ENCODE measurements at places on chromosomes 3 and 15.
A peak's percentile ranks its signal among the peaks of the same experiment; 100 is the strongest.

GRCh38 chr15:43285609-43286037 lies 18.9 kb upstream of the TGM5 start:
- DNase-seq: peak; percentile 77

- DNase-seq: no peak
These were observed 41.7 kb upstream of the FAM3D start for GRCh38 chr3:58708116-58708791.

- DNase-seq: no peak
These were observed 44.6 kb downstream of the WNT7A start for GRCh38 chr3:13835246-13835645.

- peak; percentile 86 for DNase-seq
These were observed 92.8 kb upstream of the DCBLD2 start for GRCh38 chr3:98994128-98994762.

GRCh38 chr3:16280671-16281070 lies 15.7 kb downstream of the OXNAD1 start:
- DNase-seq: peak; percentile 16

DNA sequence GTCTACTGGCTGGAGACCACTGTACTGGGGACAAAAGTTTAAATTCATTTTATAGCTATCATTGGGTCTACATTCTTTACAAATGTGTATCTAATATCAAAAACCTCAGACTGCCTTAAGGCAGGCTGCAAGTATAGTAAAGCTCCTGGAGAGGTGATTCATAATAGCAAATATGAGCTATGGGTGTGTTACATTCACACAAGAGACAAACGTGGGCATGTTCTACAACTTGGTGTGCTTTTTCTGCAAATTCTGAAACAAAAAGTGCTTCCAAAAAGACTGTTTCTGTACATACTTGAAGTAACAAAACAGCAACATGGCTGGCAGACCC lies 1101.4 kb downstream of the ROBO1 start:
- DNase-seq: peak; percentile 46

DNA sequence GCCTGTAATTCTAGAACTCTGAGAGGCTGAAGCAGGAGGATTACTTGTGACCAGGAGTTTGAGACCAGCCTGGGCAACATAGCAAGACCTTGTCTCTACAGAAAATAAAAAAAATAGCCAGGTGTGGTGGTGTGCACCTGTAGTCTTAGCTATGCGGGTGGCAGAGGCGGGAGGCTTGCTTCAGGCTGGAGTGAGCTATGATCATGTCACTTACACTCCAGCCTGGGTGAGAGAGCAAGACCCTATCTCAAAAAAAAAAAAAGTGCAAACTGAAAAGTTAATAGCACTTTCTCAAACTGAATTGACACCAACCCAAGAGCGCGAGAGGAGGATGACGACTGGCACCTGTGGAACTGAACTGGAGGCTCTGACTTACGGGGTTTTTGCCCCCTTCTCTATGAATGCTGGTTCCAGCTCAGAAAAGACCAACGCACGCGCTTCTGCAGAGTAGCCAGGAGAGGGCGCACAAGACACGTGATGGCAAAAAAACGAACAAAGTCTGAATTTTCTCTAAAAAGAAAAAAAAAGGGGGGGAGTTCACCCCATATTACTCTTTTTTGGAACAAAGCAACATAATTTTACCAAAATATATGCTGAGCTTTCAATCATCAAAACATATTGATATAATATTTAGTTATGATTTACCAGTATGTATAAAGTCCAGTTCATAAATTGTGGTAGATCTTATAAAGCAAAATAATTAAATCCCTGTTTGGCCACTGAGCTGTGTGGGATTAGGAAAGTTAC lies 23.7 kb downstream of the CFAP92 start:
- peak; percentile 65 for DNase-seq

GRCh38 chr3:117871934-117872333 lies 1162.4 kb downstream of the TUSC7 start:
- DNase-seq: no peak

- DNase-seq: no peak
These were observed 87.5 kb downstream of the NEK10 start for GRCh38 chr3:27281671-27282150.

GRCh38 chr15:33084661-33085060 lies 109.9 kb downstream of the FMN1 start:
- DNase-seq: no peak

GRCh38 chr3:25421747-25422146 lies 6.3 kb upstream of the RARB start:
- no peak for DNase-seq

DNA sequence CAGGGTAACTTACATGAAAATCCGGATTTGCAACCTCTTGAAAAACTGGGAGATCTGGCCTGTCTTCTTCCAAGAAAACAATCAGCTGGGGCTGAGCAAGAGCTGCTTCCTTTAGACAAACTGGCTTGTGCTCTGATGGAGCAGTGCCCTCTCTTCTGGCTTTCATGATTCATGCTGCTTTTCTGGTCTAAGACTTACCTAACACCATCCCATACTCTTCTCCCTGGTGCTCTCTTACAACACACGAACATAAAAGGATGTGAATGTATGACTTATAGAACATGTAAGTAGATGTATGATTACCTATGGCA lies 9.9 kb downstream of the TJP1 start:
- peak; percentile 69 for DNase-seq

- peak; percentile 83 for DNase-seq
These were observed 178.1 kb downstream of the KLHL25 start for GRCh38 chr15:85616549-85617110.

- peak; percentile 80 for DNase-seq
These were observed 41.7 kb downstream of the GPR176 start for GRCh38 chr15:39878406-39878785.

- no peak for DNase-seq
These were observed 349.4 kb downstream of the CNTN6 start for GRCh38 chr3:1442271-1442670.

DNA sequence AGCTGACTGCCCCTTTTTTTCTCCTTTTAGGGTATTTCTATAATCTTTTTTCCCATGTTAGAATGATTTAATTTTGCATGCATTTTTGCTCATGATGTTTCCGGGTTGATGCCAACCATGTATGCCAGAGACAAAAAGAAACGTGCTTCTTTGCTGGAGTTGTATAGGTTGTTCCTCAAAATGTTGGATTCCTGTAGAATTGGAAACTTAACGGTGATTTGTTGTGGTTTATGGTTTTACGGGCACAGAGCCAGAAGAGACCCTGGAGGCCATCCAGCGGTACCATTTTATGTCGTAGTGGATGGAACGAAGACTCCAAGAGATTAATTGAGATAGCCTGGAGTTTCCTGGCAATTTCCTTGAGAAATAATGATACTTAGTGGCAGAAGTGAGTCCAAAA lies 481.5 kb upstream of the RGMA start:
- DNase-seq: no peak

- DNase-seq: no peak
These were observed 26.0 kb downstream of the UBE2E1 start for GRCh38 chr3:23831517-23832394.

- DNase-seq: no peak
These were observed 12.9 kb upstream of the FAM3D start for GRCh38 chr3:58679446-58679845.

- no peak for DNase-seq
These were observed 15.6 kb upstream of the FLNB start for GRCh38 chr3:57992452-57993213.

GRCh38 chr3:48504051-48504946 lies at the start of gene SHISA5:
SHISA5 (minus strand) TSS chr3:48504174; CDS start chr3:48504094, 80 bp downstream.
- peak; percentile 82 for DNase-seq

DNA sequence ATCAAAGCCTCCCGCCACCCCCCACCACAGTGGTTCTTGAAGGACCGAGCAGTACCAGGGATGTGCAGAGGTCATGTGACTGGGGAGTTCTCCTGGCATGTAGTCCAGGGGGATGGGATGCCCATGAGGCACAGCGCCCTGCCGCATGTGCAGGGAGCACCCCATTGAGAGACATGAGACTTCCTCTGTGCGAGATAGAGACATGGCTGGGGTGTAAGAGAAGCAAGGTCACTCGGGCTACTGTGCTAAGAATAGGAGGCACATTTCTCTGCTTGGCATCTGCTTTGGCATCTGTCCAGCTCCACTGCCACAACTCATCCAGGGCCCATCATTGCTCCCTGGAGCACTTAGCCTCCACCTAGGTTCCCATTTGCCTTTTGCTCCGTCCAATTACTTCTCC lies 2.4 kb upstream of the CYP1A1 start:
- DNase-seq: no peak

DNA sequence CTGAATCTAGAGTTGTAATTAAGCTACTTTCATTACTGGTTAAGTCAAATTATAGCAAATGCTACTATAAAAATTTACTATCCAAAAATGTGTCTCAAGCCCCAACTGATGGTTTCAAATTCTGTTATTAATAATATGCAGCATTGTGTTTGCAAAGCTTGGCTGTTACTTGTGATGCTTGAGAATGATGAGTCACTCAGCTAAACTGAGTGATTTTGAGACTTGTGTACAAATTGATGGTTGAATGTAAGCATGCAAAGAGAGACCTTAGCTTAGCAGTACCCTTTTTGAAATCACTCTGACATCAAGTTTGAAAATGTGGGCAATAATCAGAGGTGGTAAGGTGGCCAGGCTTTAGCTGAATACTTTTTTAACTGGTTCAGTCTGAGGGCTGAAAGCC lies 27.6 kb downstream of the OPA1 start:
- peak; percentile 30 for DNase-seq

GRCh38 chr3:4597208-4597985 lies 104.2 kb downstream of the ITPR1 start:
- no peak for DNase-seq

DNA sequence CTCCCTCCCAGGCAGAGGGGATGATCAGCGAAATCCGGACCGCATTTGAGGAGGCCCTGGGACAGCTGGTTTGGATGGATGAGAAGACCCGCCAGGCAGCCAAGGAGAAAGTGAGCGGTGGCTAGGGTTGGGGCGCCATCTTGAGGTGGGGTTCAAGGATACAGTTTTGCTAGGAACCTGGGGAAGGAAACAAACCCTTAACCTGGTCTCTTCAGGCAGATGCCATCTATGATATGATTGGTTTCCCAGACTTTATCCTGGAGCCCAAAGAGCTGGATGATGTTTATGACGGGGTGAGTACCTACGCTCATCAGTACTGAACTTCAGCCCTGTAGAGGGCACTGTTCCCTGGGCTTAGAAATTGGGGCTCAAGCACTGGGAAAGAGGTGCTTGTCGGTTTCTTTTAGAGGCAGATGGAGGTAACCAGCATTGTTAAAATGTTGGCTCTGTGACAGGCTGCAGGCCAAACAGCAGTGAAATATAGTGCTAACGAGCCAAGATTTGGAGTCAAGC lies 9.6 kb upstream of the PSMD2 start:
- peak; percentile 60 for DNase-seq

GRCh38 chr15:98513428-98513986 lies 134.8 kb upstream of the IGF1R start:
- no peak for DNase-seq

DNA sequence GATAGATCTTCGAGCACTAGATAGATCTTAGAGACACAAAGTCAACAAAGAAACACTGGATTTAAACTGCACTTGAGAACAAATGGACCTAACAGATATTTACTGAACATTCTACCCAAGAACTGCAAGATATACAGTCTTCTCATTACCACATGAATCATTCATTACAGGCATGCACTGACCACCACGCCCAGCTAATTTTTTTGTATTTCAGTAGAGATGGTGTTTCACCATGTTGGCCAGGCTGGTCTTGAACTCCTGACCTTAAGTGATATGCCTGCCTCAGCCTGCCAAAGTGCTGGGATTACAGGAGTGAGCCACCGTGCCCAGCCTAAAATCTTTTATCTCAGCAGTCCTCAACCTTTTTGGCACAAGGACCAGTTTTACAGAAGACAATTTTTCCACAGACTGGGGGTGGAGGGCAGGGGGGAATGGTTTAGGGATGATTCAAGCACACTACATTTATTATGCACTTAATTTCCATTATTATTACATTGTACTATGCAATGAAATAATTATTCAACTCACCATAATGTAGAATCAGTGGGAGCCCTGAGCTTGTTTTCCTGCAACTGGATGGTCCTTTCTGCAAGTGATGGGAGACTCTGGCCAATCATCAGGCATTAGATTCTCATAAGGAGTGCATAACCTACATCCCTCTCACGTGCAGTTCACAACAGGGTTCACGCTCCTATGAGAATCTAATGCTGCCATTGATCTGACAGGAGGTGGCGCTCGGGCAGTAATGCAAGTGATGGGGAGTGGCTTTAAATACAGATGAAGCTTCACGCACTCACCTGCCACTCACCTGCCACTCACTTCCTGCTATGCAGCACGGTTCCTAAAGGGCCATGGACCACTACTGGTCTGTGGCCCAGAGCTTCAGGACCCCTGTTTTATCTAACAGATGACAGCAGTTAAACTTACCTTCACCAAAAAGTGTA lies 21.7 kb downstream of the CSNK1G1 start:
- DNase-seq: peak; percentile 65

DNA sequence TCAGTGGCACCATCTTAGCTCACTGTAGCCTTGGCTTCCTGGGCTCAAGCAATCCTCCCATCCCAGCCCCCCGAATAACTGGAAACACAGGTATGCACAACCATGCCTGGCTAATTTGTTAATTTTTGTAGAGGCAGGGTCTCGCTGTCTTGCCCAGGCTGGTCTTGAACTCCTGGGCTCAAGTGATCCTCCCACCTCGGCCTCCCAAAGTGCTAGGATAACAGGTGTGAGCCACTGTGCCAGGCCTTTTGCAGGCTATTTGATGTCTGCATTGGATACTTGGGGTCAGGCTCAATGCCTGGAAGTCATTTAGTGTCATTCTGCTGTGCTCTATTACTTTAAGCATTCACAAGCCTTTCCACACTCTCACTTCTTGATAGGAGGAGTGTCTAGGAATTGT lies 17.6 kb downstream of the LIMD1 start:
- no peak for DNase-seq

GRCh38 chr3:46830801-46831200 lies 32.4 kb downstream of the MYL3 start:
- DNase-seq: no peak
